ENCODE measurements at places on chromosomes 13 and 19. TPM values are rescaled to one million over a fixed set of nuclear protein-coding genes. Genes with fewer than 3 reads are reported as not detected.

The MRPL34 gene
- 32.0 TPM for polyA plus RNA-seq

The F10 gene
- polyA plus RNA-seq, result 17.9 TPM

The SERPINE3 gene
- 0.47 TPM for polyA plus RNA-seq

The VSTM1 gene
- polyA plus RNA-seq, result not detected

The OXGR1 gene
- polyA plus RNA-seq, result 1.1 TPM

The ZNF177 gene
- polyA plus RNA-seq, result 6.7 TPM

DNA sequence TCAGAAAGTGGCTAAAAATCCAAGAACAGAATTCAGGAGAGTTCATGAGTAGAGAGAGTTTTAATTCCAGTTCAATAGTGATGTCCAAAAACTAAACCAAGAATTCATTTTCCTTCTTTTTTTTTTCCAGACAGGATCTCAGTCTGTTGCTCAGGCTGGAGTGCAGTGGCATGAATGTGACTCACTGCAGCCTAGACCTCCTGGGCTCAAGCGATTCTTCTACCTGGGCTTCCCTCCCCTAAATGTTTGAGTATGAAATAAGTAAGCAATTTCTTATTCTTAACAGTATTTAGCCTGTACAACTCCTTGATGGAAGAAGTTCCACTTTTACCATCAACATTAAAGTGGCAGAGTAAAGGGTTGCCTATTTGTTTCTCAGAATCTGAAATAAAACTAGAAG is 3.8 kb downstream of the COMMD6 start:
- no peak for DNase-seq

- no peak for DNase-seq
Measured at GRCh38 chr13:77528834-77529500, 6.5 kb upstream of the SCEL start.

DNA sequence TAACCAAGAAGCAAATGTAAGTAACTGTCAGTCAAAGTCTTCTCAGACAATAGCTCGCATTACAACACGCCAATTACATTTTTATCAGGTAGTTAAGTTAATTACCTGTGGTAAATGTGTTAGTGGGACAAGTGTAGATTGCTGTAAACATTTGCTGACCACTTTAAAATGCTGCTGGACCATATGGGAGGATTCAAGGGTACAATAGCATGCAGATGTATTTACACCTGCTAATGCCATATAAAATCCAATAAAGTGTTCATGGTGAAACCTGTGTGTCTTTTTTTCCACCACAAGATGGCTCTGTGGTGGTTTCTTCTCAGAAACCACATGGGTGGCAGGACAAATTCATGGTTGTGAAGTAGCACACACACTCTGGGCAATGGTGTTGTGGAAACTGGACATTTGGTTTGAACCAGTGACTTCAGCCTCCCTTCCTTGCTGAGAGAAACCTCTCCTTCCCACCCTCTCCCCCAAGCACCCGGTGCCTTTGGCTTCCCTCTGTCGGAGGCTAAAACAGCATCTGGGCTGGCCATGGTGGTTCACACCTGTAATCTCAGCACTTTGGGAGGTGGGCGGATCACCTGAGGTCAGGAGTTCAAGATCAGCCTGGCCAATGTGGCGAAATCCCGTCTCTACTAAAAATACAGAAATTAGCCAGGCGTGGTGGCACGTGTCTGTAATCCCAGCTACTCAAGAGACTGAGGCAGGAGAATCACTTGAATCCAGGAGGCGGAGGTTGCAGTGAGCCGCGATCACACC is 18.1 kb upstream of the GTF3A start:
- no peak for DNase-seq

- DNase-seq, result no peak
Measured at GRCh38 chr13:95559100-95559499, 6.6 kb downstream of the CLDN10 start.

- DNase-seq, result no peak
Measured at GRCh38 chr13:66849706-66850105, 380.4 kb downstream of the PCDH9 start.

DNA sequence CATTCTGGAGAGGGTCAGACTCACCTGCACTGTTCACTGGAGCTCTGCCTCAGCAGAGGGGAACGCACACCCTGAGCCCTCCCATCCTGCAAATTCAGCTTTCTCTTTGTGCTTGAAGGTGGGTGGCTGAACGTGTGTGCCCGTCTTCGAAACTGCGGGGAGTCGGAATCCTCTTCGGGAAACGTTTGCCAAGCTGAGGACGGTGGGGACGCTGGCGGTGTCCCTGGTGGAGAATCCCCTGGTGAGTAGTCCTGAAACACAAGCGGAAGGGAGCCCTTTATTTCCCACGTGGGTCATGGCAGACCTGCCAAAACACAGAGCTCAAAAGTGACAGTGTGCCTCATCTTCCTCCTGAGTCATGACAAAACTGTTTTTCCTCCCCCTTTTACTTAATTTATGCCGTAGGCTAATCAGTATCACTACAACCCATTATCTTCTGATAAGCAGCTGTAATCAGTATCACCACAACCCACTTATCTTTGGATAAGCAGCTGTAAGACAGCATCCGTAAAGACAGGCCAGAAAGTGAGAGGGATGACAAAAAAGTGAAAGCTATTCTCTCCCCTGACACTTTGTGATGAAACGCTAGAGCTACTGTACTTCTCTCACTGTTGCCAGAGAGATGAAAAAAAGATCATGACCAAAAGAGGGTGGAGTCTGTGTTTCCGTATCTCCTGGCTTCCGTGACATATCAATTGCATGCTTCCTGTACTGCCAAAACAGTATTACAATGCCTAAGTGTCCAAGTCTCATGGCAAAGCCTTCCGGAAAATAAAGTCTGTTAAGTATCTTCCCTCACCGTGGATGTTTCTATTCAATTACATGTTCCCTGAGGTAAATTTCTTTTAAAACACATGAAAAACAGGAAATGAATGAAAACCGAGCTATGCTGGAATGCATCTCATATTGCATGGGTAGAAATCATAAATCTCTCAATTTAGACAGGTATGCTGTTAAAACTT is 155.5 kb downstream of the TBC1D4 start:
- peak; percentile 7 for DNase-seq

DNA sequence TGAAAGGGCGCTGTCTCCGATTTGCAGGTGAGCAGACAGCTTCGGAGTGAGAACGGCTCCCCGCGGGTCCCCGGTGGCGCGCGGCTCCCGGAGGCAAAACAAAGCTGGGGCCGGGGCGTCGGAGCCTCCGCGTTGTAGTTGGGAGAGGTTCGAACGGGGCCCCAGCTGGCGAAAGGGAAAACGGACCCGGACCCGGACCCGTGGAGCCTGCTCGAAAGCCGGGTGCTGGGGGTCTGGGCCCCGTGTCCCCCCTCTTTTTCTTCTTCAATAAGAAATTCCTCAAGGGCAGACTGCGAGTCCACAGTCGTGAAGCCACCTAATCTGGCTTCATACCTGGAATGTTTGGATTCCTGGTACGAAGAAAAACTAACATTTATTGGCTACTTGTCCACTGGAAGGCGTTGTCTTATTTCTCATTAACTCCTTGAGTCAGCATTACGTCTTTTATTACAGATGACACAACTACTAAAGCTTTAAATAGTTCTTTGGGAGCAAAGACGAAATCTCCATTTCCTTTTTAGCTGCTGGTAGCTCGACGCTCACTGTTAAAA is 632 bp upstream of the MTIF3 start:
- peak; percentile 24 for DNase-seq

GRCh38 chr13:23427342-23427843 is 6.1 kb downstream of the SACS start:
- peak; percentile 26 for DNase-seq

GRCh38 chr13:101190337-101190736 is 226.0 kb downstream of the NALCN start:
- DNase-seq, result no peak

GRCh38 chr13:49265822-49266221 is 18.1 kb downstream of the CDADC1 start:
- no peak for DNase-seq

DNA sequence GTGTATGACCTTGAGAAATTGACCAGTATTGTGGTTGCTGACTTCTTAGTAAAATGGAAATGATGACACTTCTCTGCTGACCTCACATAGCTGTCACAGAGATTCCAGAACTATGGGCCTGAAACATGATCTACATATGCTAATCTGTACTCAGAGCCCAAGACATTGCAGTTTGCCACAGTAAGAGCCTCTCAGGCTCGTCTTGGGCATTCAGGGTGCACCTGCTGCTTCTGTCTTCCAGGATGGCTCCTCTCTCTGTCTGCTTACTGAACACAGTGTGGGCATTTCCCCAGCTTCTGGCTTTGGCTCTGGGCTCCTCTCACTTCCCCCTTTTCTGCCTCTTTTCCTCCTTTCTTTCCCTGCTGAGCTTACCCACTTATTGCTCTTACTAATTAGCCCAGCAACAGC is 22.3 kb upstream of the SLC46A3 start:
- no peak for DNase-seq

GRCh38 chr13:25232937-25233515 is 54.3 kb downstream of the MTMR6 start:
- DNase-seq, result no peak

- no peak for DNase-seq
Measured at GRCh38 chr13:108435393-108436149, 166.1 kb downstream of the TNFSF13B start.

Measured in muscle of arm (tissue), 14 donors.